ENCODE measurements at places on chromosomes 2 and 18.

- peak; percentile 46 for DNase-seq
Observed at GRCh38 chr2:84458551-84459017, 496 bp downstream of the SUCLG1 start.

DNA sequence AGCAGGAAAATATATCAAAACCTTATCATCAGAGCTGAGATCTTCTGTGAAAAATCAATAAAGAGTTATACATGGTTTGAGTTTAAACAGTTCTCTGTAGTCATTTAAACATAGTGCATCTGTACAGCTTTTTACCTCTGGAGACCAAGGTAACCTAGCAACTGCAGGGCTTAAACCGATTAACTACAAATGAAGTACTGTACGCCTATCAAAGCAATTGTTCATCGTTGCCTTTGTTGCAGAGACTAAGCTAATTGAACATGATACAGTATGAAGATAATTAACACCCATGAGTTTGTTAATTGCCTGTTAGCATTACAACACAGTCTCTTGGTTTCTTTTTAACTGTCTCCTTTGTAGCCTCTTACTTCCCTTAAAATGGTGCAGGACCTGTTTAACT lies 147.9 kb downstream of the LNPK start:
- no peak for DNase-seq

GRCh38 chr2:217945530-217945929 lies 57.3 kb downstream of the TNS1 start:
- no peak for DNase-seq

DNA sequence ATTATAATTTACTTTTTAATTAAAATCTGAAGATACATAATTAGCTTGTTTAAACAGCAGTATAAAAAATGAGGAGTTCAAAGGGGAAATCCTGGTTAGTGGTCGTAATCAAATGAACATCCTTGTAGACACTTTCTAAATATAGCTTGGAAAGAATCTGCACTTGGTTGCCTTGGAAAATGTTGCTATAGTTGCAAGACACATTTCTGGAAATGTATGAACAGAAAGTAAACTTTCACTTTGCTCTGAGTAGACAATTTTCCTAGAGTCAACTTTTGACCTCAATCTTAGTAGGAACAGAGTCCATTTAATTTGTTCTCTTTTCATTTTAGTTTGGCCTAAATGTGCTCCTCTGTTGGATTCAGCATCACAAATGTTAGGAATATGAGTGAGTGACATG lies 38.3 kb downstream of the GCA start:
- peak; percentile 3 for DNase-seq

GRCh38 chr2:198073253-198073652 lies 268.9 kb downstream of the PLCL1 start:
- DNase-seq, result no peak

DNA sequence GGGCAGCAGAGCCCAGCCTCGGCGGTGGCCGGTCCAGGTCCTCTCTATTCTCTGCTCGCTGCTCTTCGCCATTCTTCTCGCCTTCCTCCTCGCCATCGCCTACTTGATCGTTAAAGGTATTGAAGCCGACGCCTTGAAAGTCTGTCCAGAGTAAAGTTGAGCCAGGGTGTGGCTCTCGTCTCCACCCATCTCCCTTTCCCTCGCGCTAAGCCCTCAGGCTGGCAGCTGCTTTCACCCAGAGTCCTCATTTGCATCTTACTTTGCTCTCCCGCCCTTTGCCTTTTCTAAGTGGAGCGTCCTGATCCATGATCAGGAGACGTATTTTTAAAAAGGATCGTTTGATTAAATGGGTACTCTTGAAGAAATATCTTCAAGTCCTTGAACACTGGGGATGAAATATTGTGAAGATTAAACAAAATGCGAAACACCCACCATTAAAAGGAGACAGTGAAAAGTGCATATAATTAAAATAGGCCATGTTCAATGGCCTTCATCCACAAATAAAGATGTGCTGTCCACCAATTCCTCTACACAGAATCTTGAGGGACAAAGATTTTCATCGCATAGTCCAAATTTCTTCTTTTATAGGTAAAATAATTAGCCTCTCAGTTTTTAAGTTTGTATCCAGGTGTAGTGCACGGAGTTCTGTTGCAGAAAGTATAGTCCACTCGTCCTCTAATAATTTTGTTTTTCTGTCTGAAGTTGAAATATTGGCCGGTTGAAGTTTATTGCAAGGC lies 657 bp downstream of the ARL6IP6 start:
- peak; percentile 80 for DNase-seq

GRCh38 chr2:72984172-72984671 lies 66.9 kb downstream of the EMX1 start:
- DNase-seq, result no peak

DNA sequence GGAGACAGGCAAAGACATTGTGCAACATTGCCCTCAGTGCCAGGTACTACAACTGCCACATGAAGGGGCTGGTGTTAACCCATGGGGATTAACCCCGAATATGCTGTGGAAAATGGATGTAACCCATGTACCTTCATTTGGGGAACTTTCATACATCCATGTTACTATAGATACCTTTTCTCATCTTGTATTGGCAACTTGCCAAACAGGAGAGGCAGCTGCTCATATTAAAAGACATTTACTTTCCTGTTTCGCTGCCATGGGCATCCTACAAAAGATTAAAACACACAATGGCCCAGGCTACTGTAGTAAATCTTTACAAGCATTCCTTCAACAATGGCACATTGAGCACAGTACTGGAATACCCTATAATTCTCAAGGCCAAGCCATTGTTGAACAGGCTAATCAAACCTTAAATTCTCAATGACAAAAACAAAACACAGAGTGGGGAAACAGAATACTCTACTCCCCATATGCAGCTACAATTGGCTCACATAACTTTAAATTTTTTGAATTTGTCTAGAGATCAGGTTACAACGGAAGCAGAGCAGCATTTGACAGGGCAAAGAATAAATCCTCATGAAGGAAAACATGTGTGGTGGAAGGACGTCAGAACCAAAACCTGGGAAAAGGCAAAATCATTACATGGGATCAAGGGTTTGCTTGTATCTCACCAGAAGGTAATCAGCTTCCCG lies 1723.5 kb upstream of the LRRTM1 start:
- no peak for DNase-seq

DNA sequence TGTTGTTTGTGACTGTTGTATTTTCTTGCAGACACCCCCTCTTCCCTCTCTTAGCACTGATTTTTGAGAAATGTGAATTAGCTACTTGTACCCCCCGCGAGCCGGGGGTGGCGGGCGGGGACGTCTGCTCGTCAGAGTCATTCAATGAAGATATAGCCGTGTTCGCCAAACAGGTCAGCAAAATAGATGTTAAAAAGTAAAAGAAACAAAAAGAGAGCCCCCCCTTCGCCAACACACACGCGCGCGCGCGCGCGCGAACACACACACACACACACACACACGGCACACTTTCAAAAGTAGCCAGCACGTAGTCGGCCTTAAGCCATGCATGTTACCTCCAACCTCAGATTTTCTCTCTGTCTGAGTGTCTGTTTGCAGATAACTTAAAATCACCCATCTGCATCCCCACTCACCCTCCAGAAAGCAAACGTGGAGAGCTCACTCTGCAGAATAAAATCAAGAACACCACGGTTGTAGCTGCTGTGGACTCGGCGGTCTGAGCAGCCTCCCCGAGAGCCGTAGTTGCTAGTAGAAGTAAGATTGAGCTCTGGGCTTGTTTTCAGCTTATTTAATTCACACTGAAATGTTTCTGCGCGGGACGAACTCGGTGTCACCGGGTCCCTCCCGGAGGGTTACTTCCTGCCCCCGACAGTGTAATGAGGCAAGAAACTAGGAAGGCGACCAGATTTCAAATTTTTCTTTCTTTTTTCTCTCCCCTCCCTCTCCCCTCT lies 5.1 kb downstream of the MEIS1 start:
- peak; percentile 53 for DNase-seq

DNA sequence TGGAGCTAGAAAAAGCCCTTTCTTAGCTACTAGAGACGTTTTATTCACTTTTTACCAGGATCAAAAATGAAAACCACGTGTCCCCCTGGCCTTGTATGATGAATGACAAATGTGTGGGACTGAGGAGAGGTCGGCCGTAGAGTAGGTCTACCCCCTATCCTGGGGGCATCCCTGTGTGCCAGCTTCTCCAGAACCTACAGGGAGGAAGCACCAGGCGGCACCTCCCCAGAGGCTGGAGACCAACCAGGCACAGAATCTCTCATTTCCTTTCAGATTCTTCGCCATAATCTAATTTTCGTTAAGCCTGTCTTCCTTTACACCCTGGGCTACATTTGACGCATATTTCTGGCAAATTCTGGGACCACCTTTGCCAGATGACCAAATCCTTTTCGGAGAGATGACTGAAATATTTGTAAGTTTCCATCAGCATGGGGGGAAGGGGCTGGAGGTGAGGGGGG lies 15.9 kb downstream of the TWIST2 start:
- no peak for DNase-seq

DNA sequence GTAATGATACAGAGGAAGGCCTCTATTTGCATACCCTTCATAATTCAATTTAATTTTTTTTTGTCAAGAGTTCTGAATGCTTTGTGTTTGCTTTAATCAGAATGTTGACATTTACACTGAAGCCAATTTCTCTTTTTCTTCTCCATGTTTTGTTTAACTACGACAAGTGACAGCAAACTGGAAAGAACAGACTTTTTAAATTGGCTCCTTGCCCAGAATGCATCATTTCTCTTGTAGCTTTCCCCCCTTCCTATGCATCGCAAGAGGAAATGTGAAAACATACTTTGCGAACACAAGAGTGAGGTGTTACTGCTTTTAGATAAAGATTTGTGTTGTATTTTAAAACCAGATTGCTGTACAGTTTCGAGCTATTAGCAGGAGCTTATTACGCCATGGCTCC lies 955.2 kb upstream of the CELF4 start:
- DNase-seq, result no peak

DNA sequence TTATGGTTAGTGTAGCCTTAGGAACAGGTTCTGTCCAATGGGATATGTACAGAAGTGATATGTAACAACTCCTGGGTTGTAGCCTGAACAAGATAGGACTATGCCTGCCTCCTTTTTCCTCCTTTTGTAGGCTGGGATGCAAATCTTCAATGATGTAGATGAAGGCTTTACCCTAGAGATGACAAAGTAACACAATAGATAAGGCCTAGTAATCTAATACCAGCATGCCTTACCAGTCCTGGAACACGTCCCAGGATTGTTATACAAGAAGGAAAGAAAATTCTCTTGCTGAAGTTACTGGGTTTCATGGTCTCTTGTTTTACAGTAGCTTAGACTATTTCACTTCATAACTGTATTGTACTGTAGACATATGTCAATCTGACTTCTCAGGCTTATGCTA lies 192.1 kb downstream of the OTX1 start:
- no peak for DNase-seq

DNA sequence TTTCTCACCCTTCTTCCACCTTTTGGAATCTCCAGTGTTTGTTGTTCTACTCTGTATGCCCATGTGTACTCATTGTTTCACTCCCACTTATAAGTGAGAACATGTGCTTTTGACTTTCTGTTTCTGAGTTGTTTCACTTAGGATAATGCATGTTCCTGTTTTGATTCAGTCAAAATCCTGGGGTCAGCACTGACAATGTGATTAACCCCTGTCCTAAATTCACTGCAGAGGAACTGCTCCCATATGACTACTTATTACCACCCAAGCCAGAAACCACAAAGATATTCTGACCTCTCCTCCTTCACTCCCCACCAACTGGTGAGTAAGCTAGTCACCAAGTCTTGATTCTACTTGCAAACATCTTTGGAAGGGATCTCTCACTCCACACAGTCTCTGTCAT lies 251.4 kb upstream of the TCF4 start:
- DNase-seq, result peak; percentile 71

DNA sequence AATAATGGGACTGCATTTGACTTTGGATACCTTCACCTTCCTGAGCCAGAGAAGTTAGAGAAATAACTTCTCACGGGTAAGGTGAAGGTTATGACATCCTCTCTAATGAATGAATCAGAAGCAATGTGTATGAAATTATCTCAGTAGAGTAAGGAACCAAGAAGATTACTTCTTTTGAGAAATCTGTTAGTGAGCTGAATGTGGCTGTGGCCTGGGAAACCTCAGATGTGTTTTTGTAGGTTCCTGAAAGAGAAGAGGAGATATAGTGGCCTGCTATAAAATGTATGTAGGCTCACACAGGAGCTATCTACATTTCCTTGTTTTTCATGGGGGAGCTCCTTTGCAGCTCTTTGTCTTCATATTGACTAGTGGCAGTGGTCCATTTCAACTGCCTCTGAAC lies 262.6 kb downstream of the CLIP4 start:
- no peak for DNase-seq

- DNase-seq, result no peak
Observed at GRCh38 chr18:31061945-31062344, 19.4 kb upstream of the DSC3 start.

- no peak for DNase-seq
Observed at GRCh38 chr18:21664069-21664468, 40.5 kb downstream of the ABHD3 start.

DNA sequence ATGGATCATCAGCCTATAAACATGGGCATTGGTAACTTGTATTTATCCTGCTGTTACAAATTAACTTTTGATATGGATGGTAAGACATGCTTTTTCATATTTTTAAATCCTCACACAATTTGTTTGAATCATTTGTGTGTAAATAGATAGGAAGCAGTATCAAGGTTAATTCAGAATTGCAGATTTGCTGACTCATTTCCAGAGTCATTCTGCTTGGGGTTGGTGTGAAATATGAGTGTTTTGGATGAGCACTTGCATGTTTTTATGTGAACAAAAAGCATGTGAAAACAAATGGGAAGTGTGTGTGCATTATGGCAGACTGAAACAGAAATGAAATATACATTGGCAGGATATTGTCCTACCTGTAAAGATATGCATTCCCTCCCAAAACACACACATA lies 11.8 kb downstream of the CCDC85A start:
- peak; percentile 34 for DNase-seq

- peak; percentile 20 for DNase-seq
Observed at GRCh38 chr18:45774065-45774521, 50.1 kb downstream of the SLC14A1 start.
